ENCODE measurements at places on chromosomes 16 and 17.

DNA sequence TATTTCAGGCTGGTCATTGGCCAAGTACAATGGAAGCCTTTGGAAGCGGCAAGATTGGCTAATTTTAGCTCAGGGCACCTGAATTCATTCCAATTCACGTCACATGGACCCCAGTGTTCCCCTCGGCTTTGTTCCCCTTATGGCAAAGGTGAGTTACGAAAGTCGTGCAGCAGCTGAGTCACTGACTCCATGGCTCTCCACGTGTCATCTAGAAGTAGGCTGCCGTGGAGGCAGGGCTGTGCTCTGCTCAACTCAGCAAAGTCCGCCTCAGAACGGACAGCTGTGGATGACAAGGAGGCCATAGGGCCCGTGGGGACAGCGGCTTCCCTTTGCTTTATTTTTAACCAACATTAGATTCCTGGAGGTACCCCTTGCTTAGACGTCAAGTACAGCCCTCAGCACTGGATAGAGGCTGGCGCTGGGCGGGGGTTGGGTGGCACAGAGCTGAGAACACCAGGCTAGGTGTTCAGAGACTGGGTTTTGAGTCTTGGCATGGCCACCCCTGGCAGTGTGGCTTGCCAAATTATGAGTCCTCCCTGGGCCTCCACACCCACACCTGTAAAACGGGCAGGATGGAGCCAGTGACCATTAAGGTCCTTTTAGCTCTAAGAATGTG is 23.6 kb downstream of the ADAD2 start:
- DNase-seq: no peak

DNA sequence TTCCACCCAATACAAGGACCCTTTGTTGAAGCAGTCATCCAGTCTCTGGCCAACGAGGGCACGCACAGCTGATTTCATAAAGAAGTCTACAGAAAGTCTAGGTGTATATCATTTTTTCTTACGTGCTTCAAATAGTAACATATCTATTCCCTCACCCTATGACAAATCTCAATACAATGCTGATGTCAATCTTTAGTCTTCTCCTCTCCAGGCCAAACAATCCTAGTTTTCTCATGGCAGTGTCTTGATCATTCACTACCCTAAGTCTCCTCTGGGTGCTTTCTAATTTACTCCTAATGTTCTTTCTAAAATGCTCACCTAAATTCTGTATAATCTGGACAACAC is 92.6 kb downstream of the CACNG1 start:
- DNase-seq: no peak

- DNase-seq: no peak
These were observed 18.5 kb upstream of the DNAJA2 start for GRCh38 chr16:46991729-46992704.

GRCh38 chr17:73342541-73343167 is 30.9 kb upstream of the CDC42EP4 start:
- no peak for DNase-seq

- DNase-seq: no peak
These were observed 53.5 kb downstream of the DNAH3 start for GRCh38 chr16:21097151-21097550.

DNA sequence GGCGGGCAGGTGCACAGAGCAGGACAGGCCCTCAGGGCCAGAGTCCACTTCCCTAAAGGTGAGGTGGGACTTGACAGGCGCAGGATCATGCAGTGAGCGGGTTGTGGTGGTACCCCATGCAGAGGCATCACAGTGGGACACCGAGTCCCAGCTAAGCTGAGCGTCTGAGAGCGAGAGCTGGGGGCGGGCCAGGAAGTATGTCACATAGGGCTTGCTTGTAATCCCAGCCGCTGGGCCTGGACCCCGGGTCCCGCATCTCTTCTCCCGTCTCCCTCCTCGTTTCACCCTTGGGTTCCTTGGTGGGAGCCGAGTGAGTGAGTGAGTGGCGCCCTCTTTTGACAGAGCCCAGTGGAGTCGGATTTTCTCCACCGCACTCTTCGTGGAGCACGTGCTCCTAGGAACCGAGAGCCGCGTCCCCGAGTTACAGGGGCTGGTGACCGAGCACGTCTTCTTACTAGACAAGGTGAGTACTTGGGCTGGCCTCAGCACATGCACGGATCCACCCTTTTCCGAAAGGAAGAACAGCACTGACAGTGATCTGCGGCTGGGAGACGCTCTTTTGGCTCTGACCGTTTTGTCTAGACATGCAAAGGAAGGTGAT is 50.8 kb upstream of the ENDOV start:
- DNase-seq: no peak

DNA sequence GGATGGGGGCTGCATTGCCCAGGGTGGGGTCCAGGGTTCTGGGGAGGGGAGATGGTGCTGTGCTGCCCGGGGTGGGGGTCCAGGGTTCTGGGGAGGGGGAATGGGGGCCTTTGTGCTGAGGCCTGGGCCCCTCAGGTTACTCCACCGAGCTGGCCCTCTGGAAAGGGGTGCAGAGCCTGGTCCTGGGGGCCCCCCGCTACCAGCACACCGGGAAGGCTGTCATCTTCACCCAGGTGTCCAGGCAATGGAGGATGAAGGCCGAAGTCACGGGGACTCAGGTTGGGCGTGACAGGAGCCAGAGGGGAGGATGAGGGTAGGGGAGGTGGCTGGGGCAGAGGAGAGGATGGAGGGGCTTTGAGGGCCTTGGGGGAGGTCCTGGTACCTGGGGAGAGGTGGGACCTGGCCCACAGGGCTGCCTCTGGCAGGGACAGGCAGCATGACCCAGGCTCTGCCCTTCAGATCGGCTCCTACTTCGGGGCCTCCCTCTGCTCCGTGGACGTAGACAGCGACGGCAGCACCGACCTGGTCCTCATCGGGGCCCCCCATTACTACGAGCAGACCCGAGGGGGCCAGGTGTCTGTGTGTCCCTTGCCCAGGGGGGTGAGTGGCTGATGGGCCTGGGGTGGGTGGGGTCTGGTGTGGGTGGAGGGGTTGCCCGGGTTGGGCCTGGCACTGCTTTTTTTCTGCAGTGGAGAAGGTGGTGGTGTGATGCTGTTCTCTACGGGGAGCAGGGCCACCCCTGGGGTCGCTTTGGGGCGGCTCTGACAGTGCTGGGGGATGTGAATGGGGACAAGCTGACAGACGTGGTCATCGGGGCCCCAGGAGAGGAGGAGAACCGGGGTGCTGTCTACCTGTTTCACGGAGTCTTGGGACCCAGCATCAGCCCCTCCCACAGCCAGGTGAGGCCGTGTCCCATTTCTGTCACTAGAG is 7.8 kb downstream of the ITGAX start:
- DNase-seq: no peak

GRCh38 chr16:85328676-85329058 is 216.4 kb upstream of the CIBAR2 start:
- no peak for DNase-seq

GRCh38 chr16:12879812-12880211 is 21.6 kb upstream of the SHISA9 start:
- DNase-seq: no peak

- no peak for DNase-seq
These were observed 26.1 kb upstream of the JPT2 start for GRCh38 chr16:1651974-1652312.

- no peak for DNase-seq
These were observed 10.0 kb downstream of the LRRC36 start for GRCh38 chr16:67336648-67337047.

GRCh38 chr16:53053967-53054669 is 673 bp upstream of the CHD9 start:
- no peak for DNase-seq

DNA sequence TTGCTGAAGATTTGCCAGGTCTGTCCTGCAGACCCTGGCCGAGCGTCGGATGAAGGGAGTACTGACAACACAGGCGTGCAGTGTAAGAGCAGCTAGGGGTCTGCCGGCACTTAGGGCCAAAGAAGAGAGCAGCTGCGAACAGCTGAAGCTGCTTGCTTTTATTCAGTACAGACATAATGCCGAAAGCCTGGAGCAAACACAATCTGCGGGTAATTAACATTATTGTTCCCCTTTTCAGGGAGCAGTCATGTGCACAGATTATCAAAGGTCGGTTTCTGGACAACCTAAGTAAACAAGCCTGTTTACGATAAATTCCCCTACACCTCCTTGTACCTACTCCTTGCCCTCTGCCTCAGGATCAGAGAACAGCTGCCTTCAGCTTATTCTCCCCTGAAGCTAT is 12.0 kb upstream of the KRT23 start:
- DNase-seq: no peak

- no peak for DNase-seq
These were observed 47.2 kb downstream of the RGS9 start for GRCh38 chr17:65184235-65184959.

- no peak for DNase-seq
These were observed 99.4 kb downstream of the IRF8 start for GRCh38 chr16:85998171-85998867.

DNA sequence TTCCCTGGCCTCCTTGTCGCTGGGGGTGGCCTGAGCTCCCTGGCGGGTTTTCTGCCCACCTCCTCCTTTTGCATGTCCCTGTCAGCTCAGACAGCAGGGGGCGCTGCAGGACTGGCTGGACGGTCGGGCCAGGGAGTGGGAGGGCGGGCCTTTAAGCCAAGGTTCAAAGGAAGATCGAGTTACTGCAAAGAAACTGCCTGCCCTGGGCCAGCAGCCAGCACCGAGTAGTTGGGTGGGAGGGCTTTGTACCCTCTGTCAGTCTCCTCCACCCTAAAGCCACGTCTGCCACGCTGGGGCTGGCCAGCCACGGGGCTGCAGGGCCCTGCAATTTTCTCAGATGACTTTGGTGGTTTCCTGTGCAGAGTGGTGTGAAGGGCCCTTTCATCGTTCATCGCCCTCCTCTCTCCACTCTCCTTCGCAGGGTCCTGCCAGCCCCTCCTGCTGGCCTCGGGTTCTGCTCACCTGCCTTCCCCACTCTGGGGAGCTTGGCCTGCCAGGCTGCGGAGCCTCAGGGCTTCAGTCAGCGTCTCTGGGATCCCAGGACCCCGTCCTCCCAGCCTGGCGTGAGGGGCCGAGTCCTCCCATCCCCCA is 12.3 kb downstream of the GPR142 start:
- DNase-seq: peak; percentile 94

DNA sequence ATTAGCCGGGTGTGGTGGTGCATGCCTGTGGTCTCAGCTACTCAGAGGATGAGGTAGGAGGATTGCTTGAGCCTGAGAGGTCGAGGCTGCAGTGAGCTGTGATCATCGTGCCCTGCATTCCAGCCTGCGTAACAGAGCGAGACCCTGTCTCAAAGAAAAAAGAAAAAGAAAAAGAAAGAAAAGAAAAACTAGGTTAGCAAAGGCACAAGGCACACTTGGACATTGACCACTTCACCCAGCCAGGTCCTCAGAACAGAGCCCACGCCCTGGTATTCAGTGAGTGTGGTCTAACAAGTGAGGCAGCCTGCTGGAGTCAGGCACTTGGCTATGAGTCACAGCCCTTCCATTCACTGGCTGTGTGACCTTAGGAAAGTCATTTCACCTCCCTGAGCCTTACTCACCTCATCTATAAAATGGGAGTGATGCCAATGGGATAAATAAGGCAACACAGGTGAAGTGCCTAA is 10.4 kb downstream of the MILR1 start:
- DNase-seq: no peak

DNA sequence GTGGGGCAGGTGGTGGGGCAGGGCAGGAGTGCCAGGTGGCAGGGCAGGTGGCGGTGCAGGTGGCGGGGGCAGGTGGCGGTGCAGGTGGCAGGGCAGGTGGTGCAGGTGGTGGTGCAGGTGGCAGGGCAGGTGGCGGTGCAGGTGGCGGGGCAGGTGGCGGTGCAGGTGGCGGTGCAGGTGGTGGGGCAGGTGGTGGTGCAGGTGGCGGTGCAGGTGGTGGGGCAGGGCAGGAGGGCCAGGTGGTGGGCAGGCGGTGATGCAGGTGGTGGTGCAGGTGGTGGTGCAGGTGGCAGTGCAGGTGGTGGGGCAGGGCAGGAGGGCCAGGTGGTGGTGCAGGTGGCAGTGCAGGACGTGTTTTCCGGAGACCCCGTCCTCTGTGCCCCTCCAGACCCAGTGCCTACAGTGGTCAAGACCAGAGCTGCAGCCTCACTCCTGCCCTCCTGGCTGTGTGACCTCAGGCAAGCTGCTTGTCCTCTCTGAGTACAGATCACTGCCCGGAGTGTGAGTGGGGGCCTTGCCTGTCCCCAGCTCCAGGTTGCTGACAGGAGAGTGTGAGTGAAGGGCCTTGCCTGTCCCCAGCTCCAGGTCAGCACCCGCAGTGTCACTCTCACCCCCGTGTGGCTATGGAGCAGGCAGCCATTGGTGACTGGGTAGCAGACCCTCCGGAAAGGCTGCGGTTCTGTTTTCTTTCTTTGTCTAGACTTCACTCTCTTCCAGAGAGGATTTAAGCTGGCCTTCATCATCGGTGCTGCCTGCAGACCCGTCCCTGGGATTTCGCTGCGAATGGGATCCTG is 16.1 kb upstream of the NPTX1 start:
- no peak for DNase-seq

DNA sequence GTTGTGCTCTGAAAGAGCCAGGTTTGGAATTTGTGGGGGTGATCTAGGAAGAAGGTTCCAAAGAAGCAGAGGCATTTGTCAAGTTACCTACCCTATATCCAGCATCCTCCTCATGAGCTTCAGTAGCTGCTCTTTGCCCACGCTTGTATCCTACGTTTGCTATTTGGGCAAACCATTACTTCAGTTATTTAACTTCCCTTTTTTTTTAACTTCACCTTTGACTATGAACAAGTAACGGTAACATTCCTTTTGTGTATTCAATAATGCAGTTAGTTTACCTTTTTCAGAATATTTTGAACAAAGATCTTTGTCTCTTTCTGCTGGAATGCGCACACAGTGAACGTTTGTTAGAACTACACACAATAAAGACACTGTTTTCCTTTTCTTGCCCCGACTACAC is 41.5 kb downstream of the CYB5B start:
- no peak for DNase-seq

GRCh38 chr16:48271728-48272127 is 24.4 kb upstream of the ABCC11 start:
- no peak for DNase-seq

GRCh38 chr16:14564861-14565687 is 65.0 kb downstream of the PARN start:
- DNase-seq: no peak

- DNase-seq: no peak
These were observed 81.3 kb downstream of the CBLN1 start for GRCh38 chr16:49200223-49200820.

DNA sequence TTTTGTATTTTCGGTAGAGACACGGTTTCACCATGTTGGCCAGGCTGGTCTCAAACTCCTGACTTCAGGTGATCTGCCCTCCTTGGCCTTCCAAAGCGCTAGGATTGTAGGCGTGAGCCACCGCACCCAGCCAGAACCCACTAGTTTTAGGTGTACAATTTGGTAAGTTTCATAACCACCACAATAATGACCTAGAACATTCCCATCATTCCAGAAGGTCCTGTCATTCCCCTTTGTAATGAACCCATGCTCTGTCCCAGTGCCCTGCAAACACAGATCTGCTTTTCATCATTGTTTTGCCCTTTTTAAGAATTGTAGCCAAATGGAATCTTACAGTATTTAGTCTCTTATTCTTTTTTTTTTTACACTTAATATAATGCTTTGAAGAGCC is 35.6 kb upstream of the IRF8 start:
- DNase-seq: no peak

GRCh38 chr17:7260651-7261378 is 1.5 kb downstream of the CLDN7 start:
- no peak for DNase-seq

- DNase-seq: no peak
These were observed 67.2 kb downstream of the PCTP start for GRCh38 chr17:55818026-55818425.
